Kidney (tissue), 22 donors: ENCODE measurements at places on chromosomes 7 and 10. TPM values are rescaled to one million over a fixed set of nuclear protein-coding genes. Genes with fewer than 3 reads are reported as not detected.

Gene SLC39A12
- not detected for polyA plus RNA-seq

Gene SPDYE5
- polyA plus RNA-seq = not detected

Gene GPR26
- not detected for polyA plus RNA-seq

Gene TFEC
- polyA plus RNA-seq = 10.0 TPM

Gene CDHR3
- polyA plus RNA-seq = 3.6 TPM

Gene KCNMA1
- polyA plus RNA-seq = 4.2 TPM

Gene CACNB2
- polyA plus RNA-seq = 2.8 TPM

Gene CCDC3
- 9.7 TPM for polyA plus RNA-seq
